K562 (cell line): ENCODE measurements at places on chromosomes 12 and 14.

GRCh38 chr12:124536641-124537040 is 30.8 kb downstream of the NCOR2 start:
- no peak for DNase-seq

DNA sequence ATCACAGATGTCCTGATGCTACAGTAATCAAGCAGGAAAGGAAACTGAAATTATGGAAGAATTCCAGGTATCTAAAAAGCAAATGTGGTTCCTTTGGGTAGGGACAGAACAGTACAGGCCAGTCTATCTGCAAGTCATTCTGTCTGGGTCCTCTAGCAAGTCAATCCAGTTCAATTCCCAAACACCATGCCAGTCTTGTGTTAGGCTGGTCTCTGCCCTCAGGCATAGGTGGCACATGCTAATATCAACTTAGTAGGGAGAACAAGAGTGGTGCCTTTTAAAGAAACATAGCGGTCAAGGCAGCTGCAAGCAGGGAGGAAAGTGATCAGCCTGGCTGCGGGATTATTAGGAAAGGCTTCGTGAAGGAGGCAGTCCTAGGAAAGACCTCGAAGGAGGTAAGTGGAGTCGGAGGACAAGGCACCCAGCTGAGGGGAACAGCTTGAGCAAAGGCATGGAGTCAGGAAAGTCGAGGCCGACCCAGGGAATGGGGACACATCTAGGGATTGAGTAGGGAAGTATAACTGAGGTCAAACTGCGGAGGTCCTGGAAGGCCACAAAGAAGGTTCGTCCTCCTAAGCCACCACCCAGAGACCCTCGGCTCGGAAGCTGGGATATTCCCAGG is 3.8 kb upstream of the PLEKHG6 start:
- no peak for DNase-seq

DNA sequence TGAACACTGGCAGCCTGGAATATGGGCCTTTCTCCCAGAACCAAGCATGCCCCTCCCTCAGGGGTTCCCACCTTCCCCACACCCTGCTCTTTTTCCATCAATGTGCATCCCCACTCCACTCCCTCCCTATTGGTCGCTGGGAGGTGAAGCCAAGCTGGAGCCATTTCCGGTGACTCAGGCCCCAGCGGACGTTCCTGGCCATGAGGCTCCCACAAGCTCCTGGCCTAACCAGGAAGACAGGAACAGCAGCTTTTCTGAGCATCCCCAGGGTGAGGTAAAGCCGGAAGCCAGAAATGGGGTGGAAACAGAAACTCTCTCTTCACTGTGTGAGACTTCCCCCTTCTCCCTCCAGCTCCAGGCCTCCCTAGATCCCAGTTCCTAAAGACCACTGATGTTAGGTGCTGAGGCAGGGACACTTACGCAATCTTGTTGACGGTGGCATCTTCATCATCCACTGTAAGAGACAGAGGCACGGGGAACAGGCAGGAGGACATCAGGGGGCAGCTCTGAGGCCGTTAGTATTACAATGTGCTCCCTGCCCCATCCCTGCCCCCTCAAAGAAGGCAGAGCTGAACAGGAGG is 5.1 kb downstream of the LMBR1L start:
- DNase-seq = no peak

- no peak for DNase-seq
Observed at GRCh38 chr12:26878661-26879119, 45.7 kb upstream of the ITPR2 start.

GRCh38 chr12:124505001-124505818 is 62.2 kb downstream of the NCOR2 start:
- DNase-seq = no peak

GRCh38 chr14:51216602-51217001 is 23.4 kb upstream of the TMX1 start:
- DNase-seq = no peak

GRCh38 chr14:83940253-83940652 is 1589.7 kb upstream of the FLRT2 start:
- DNase-seq = no peak

DNA sequence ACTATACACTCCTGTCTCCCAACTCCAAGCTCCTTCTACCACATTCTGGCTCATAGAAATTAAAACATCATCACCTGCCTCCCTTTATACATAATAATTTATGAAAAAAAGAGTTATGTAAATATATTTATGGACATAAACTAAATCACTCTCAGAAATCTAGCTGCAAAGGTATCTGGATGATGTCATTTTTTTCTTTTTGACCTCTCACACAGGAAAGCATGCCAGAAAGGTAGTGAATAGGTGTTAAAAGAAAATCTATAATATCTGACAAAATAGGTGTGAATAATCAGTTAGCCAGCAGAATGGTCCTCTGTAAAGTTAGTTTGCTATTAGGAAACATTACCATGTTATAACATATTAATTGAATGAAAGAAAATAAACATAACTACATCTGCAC is 7.7 kb downstream of the LRRIQ1 start:
- DNase-seq = no peak
